ENCODE measurements at places on chromosomes 6 and 20.

- no peak for DNase-seq
Observed at GRCh38 chr20:39986173-39986904, 702.7 kb downstream of the MAFB start.

DNA sequence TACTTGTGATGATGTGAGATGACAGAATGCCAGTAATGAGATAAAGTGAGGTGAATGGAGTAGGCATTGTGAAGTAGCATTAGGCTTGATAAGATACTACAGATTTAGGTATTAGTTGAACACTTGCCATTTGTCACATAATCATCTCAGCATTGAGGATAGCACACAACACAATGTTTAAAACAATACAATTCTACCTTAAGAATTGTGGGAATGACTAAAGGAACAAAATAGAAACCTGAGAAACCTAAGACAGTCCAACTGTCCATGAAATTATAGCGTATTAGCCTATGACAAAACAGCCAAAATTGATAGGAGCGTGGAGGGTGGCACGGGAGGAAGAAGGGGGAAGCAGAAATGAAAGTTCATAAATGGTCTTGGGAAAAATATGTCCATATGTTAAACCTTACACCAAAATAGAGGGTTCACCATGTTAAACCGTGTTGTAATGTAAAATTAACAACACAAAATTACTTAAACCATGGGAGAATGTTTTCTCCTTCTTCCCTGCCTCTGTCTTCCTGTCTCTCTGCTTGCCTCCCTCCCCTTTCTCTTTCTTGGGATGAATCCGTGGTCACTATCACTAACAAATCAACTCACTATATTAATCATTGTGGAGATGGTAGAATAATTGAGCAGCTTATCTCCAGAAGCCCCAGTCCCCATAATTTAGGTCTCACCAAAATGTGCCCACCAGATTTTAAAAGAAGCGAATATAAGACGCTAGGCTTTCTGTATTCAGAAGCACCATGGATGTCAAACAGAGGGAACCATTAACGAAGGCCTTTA, 33.0 kb upstream of the HFE start:
- DNase-seq = no peak

DNA sequence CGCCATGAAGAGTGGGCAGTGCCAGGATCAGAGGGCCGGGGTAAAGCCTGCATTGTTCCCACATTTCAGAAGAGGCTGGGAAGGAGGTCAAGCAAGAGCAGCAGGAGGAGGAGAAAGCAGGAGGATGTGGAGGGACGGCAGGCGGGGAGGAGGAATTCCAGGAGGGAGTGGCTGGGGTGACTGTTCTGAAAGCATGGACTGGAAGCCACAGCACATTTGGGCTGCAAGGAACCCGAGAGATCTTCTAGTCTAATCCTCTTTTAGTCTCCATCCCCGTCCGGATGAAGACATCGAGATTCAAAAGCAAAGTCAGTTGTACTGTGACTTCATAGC, 76.9 kb downstream of the FAM50B start:
- no peak for DNase-seq

DNA sequence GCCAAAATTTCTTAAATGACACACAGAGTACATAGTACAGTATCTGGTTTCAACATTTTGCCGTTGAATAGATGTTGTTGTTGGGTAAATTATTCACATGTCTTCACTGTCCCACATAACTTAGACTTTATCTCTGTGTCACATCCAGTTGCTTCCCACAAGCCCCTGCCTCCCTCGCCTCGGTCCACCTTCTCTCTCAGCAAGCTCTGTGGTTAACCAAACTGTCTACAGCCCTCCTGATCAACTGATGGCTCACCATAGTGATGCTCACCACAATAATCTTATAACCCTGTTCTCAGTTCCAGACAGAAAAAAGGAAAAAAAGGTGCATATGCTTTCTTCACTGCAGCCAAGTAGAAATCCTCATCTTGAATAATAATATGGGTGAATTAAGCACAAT, 23.0 kb downstream of the IL17F start:
- DNase-seq = peak; percentile 36

DNA sequence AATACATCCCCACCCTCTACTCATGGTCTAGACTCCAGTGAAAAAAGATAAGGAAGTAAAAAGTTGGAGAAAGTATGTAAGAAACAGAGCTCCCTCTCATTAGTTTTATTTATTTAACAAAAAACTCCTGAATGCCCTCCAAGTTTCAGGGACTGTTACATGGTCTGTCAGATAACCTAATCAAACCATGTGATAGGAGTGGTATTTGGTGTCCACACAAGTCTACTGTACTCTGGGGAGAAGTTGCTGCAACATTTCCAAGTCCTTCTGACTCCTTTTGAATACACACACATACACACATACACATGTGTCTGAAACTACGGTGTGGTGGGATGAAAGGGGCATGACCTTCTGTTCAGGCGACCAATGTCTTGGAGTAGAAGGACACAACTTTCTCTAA, 320.0 kb downstream of the ADGRG6 start:
- no peak for DNase-seq

DNA sequence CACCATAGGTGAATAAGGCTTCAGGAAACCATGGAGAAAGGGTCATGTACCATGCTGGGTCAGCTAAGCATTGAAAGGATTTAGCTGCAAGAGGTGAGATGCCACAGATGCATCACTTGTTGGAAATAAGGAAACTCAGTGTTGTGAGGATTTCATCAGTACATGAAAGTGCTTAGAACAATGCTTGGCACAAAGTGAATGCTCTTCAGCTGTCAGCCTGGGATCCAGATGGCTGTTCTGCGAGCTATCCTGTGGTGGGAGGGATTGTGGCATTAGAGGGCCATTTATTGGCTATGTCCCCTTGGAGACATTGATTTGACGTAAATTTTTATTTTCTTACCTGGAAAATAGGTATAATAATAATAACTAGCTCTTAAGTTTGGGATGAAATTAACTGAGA, 53.0 kb downstream of the ELOVL2 start:
- DNase-seq = no peak

- DNase-seq = no peak
Observed at GRCh38 chr6:33590531-33591198, 10.6 kb upstream of the BAK1 start.

DNA sequence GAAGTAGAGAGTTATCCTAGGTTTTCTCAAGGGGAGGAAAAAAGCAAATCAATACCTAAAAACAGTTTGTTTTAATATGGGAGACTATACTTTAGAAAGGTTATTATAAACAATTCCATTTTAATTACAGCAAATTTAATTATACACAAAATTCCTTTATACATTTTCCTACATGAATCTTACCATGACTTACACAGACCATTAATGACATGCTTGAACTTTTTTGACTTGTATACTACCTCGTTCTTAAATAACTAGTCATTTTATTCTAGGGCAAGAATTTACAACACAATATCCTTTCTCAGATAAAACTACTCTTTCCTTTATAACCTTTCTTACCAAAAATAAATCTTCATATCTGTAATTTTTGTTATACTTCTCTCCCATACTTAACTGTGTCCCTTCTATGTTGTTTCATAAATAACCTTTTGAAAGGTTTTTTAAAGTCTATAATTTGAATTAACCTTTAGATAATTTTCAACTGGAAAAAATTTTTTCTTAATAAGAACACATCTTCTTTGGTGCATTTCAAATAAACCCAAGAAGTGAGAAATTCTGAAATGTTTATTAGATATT, 729.4 kb downstream of the TENT5A start:
- no peak for DNase-seq

DNA sequence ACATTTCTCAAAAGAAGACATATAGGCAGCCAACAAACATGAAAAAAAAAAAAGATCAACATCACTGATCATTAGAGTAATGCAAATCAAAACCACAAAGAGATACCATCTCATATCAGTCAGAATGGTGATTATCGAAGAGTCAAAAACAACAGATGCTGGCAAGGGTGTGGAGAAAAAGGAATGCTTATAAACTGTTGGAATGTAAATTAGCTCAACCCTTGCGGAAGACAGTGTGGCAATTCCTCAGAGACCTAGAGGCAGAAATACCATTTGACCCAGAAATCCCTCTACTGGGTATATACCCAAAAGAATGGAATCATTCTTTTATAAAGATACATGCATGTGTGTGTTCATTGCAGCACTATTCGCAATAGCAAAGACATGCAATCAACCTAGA, 303.8 kb upstream of the THEMIS start:
- no peak for DNase-seq

- no peak for DNase-seq
Observed at GRCh38 chr6:169388395-169389166, 134.9 kb upstream of the THBS2 start.

DNA sequence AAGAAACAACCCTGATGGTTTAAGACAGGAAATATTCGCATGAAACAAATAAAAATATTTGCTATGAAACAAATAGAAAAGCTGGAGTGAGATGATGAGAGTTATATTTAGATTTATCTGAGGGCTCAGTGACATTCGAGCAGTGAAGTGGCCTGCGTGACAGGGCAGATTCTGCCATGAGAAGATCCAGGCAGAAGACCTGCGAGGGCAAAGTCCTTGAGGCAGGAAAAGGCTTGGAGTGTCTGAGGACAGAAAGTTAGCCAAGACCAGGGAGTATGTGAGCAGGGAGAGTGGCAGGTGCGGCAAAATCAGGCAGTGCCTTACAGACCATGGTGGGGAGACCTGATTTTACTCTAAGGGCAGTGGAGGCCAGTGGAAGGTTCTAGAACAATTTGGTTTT, 66.9 kb upstream of the RIN2 start:
- no peak for DNase-seq

GRCh38 chr6:81451787-81452186, 300.7 kb downstream of the TENT5A start:
- no peak for DNase-seq

GRCh38 chr6:144341831-144342527, 56.8 kb downstream of the UTRN start:
- DNase-seq = no peak

DNA sequence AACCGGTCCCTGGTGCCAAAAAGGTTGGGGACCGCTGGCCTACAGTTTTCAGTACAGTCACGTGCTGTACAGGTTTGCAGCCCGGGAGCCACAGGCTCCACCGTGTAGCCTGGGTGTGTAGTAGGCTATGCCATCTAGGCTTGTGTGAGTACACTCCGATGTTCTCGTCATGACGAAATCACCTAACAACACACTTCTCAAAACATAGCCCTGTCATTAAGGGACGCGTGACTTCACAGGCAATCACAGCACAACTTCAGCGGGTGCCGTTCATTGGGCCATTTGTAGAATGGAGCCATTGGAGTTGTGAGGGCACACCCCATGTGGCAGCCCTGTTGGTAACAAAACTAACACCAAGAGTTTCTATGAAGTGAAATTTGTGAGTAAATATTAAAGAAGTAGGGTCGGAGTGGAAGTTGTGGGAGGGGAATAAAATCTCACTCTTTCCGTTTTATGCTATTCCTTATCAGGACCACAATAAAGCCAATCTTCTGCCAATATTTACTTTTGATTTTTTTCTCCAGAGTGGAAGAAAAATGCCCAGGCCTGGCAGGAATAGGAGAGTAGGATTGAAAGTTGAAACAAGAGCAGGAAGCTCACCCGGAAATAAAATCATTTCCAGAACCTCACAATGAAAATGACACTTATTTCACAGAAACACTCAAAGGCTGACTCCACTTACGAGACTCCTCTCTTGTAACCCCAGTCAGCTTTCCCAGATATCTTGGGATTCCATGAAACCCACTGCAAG, 63.7 kb upstream of the PTPN1 start:
- DNase-seq = no peak

DNA sequence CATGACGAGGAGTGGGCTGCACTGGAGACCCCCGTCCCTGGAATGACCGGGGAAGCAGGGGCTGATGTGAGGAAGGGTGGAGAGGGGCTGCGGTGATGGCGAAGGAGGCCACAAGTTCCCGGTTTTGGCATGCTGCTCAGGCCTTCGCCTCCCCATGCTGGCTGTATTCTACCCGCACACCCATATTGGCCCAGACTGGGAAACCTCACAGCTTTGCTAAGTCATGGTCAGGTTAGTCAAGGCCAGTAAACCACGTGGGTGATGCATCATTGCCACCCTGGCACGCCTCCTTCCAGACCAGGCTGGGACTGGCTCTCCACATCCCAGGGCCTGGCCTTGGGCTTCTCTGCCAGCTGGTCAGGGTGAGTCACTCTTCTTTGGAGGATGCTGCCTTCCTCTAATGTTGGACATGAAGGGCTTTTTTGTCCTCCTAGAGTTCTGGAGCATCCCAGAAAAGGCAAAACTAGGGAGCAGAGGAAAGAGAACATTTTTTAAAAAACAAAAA, 53.8 kb downstream of the PCNA start:
- DNase-seq = no peak

DNA sequence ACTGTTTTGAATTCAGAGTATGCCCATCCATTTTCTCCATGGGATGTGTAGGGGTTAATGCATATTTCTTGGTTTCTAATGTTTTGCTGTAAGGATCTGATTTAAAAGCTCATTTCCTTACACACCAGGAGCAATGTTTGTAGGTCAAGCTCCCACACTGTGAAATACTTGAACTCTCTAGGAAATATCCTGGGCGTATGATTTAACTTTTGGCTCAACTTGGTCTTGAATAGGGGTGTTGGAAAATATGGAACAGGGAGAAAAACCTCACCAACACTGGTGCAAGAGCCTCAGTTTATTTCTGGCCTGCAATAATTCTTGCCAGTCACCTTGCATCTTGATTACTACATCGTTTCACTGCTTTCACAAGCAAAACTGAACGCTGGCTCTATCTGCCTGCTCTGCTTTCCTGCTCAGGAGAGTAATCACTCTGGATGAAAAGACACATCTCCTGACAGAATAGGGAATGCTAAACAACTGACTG, 25.1 kb upstream of the RFPL4B start:
- DNase-seq = no peak

DNA sequence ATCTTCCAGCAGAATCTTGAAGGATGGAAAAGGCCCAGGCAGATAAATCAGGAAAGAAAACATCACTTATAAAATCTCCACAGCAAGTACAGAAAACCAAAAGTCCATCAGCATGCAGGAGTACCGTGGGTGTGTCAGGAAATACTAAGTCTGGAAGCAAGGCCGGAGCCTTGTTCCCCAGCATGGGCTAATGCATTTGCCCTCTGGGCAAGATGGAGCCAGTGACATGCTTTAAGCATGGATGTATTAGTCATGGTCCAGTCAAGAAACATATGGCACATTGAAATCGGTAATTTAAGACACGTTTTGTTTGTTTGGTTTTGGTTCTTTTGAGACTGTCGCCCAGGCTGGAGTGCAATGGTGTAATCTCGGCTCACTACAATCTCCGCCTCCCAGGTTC, 506.0 kb upstream of the JARID2 start:
- DNase-seq = no peak
